ENCODE measurements at places on chromosomes 7 and 10.

DNA sequence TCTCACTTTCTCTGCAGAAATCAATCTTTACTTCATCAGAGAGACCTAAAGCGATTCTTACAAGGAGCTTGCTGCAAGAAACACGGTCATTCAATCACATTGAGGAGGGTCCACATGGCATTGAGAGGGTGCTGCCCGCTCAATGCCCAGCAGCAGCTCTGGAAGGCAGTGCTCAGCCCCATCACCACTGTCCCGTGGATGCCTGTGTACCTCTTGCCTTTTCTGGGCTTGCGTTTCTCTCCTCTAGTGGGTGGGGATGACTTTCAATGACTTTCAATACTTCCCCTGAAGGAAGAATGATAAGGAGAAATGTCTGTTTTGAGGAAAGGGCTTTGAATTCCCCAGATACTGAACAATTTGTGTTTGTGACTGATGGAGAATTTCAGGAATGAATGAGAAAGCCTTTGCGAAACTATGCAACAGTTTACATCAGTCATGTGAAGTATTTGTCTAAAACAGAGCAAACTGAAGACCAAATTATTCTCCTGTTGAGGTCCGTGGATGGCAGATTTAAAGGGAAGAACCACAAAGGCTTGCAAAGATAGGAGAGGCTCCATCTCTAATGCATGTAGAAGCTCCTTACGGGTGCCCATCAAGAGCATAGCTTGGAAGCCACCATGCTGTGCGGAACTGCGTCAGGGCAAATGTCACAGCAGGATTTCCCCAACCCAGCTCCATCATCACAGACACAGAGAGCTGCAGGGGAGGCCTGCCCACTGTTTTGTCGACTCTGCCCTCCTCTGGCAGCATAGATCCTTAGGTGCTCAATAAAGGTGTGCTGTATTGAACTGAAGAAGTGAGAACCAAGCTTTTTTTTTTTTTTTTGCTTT, 6.6 kb upstream of the ZNF22 start:
- no peak for DNase-seq

- DNase-seq: no peak
Measured at GRCh38 chr10:132107949-132108877, 42.5 kb downstream of the JAKMIP3 start.

DNA sequence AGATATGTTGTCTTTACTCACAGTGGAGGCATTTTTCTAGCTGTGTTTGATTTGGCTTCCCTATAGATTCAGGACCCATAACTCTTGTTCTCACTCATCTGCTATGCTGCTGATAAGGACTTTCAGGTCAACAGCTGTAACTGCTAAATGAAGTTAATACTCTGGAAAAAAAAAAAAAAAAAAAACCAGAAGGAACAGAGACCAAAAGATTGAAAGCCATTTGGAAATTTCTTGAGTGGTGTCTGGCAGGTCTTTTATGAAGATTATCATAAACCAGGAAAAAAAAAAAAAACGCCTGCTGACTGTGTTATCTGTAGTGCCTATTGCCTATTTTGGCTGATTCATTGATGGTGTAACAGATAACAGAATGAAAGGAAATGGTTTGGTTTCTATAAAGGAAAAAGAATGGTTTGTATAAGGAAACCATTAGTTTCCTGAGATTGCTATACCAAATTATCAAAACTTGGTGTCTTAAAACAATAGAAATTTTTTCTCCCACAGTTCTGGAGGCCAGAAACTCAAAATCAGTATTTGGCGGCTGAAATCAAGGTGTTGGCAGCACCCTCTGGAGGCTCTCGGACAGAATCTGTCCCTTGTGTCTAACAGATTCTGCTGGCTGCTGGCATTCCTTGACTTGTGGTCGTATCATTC, 60.5 kb upstream of the BET1 start:
- peak; percentile 79 for DNase-seq

DNA sequence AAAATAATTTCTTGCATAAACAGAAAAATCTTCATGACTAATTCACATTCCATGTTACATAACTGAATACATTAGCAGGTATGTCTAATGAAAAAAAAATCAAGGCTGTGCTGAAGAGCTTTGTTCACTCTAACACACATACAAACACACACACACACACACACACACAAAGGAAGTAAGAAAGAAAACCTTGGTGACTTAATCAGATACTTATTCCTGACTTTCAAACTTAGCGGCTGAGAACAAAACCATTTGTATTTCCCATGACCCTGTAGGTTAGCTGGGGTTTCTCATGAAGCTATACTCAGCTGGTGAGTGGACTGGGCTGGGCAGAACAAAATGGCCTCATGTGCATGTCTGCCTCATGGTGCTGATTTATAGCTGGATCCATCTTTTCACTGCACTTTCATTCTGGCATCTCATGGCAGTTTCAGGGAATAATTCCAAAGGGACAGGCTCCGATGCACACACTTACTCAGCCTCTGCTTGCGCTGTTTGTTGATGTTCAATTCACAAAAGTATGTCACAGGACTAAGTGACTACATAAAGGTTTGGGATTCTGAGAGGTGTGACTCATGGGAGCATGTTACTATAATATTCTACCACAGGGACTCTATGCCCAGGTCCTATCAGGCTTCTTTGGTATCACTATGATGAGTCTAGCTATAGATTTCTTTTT, 161.2 kb downstream of the PCLO start:
- DNase-seq: peak; percentile 1

DNA sequence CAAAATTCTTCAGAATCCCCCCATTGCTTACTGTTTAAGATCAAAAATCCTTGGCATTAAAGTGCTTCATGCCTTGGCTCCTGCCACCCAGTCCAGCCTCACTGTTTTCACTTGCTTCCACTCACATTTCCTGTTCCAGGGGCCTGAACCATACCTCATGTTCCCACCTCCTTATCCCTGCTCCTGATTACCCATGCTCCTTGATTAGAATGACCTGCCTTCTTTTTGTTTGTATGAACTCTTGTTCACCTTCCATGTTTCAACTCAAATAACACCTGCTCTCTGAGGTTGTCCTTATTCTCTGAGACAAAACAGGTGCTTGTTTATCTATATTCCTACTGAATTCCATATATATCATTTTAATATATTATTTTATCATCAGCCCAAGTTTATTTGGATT, 77.1 kb upstream of the VSTM2A start:
- DNase-seq: no peak

DNA sequence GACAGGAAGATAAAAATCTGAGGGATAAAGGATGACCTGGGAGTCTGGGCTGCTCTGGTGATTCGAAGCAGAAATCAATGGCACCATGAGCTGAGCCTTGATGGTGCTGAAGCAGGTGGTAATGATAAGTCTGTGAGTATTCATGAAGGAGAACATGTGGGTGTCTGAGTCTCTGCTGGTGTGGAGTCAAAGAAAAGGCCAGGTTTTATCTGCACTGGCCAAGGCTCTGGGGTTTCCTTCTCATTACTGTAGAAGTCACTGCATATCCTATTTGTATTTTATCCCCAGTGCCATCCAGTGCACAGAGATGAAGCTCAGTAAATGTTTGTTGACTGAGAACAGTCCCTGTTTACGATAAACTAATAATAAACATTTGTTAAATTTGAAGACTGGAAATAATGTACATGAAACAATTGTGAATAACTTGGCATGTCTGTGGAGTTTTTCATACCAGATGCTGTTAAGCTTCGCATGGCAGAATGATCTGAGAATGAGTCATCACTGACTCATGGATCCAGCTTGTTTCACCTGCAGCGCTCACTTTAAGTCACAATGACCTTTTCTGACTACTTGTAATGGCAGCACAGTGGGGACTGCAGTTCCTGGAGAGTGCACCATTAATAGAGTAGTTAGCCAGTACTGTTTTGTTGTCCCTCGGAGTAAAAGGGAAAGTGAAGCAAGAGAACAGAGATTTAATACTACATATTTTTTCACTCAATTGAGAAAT, 538.5 kb downstream of the HTR7 start:
- peak; percentile 33 for DNase-seq

All from lung microvascular endothelial cell (primary cell).